ENCODE measurements at places on chromosomes 3 and 15.

- ATAC-seq, result no peak
Measured at GRCh38 chr3:107662586-107662985, 139.8 kb downstream of the BBX start.

- ATAC-seq, result no peak
Measured at GRCh38 chr3:138801792-138802191, 32.9 kb downstream of the PIK3CB start.

DNA sequence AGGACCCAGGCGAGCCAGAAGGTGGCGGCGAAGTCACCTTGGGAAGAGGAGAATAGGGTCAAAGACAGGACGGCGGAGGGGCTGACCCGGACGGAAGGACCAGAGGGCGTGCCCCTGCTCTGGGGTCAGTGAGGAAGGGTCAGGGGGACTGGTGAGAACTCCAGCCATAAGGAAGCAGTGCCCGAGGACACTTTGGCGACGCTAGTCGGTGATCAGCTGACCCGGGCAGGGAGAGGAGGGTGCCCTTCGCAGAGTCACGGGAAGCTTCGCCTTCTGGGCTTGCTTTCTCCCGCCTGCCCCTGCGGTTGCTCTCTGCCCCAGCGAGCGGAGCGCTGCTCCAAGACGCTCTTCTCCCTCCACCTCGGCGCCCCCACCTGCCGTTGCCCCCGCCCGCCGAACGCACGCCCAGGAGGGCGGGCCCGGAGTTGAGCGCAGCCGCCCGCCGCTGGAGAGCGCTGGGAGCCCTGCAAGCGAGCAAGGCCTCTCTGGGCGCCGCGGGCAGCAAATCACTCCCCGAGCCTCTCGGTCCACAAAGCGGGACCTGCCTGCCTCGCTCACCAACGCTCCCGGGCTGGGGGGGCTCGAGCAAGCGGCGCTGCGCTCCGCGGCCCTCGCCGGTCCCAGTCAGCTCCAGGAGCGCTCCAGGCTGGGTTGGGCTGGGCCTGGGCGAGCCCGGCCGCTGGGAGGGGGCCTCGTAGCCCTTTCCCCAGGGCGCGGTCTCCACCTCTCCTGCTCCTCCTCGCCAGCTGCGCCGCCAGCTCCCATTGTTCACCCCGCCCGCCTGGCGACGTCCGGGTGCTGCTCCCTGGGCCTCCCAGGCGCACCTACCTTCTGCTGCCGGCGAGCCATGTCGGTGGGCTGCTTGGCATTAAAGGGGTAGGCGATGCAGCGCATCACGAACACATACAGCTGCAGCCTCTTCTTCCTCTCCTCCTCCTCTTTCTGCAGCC is 1.2 kb downstream of the CADPS start:
- ATAC-seq, result peak; percentile 17

DNA sequence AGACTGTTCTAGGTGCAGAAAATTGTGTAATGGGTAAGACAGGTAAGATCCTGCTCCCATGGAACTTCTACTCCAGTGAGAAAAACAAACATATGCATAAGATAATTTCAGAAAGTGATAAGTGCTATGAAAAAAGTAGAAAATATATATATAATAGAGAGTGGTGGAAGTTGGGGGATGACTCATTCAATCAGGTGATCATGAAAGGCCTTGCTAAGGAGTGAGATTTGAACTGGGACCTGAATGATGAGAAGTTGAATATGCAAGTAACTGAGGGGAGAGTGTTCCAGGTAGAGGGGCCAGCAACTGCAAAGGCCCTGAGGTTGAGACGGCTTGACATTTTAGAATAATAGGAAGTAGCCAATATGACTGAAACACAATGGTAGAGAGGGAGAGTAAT is 92.3 kb upstream of the TNIK start:
- no peak for ATAC-seq

GRCh38 chr3:34351882-34352777 is 553.7 kb downstream of the PDCD6IP start:
- no peak for ATAC-seq

- no peak for ATAC-seq
Measured at GRCh38 chr15:80920271-80920699, 69.3 kb downstream of the MESD start.

Measured in esophagus mucosa (tissue), 1 donor.